Right hindlimb (tissue), 1 donor: ENCODE measurements at places on chromosomes 1 and 21.

GRCh38 chr1:68221001-68221979 lies 11.0 kb downstream of the WLS start:
- DNase-seq: no peak

DNA sequence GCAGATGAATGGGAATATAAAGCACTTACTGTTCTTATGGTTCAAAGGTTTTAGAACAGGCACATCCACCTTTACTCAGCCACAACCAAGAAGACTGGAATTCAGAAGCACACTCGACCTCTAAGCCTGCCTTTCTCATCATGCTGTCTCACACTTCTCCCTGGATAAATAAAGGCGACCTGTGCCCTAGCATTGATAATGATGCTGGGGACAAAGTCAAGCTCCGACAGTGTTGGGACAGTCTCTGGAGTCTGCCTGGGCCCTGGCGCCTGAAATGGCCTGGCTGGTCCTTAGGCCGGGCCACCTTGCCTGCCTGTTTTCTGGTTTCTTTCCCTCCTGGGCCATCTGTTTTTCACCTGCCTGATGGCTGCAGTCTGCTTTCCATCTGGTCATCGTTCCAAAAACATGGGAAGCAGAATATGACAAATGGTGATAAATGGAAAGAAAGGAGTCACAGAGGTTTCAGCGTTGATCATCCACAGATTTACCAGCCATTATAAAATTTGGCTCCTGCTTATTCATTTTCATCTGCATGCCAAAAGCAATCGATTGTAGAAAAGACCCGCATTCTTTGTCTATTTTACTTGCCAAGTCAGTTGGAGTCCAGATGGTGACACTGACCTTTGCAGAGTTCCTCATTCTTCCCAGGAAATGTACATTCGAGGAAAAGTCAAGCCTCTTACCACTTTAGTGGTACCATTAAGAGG lies 91.2 kb upstream of the KCNJ15 start:
- DNase-seq: peak; percentile 27

GRCh38 chr1:218553197-218553596 lies 208.1 kb downstream of the TGFB2 start:
- no peak for DNase-seq

- no peak for DNase-seq
Observed at GRCh38 chr1:219801156-219801820, 127.1 kb downstream of the SLC30A10 start.

DNA sequence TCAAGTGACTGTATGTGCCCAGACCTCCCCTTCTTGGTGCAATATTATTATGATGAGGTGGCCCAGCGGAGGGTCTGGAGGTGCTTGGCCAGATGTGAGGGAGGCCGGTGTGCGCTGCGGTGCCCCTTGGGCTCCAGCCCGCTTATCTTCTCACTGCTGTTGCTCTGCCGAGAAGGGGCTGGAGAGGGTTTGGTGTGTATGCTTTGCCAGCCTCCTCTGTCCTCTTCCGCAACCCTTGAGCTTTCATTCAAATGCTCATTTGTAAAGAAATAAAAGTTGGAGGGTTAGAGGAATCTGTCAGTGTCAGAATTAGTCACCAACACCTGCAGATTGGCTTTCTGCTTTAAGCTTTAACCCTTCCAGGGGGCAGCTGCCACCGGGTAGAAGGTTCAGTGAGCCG lies 19.7 kb downstream of the RNF220 start:
- no peak for DNase-seq

DNA sequence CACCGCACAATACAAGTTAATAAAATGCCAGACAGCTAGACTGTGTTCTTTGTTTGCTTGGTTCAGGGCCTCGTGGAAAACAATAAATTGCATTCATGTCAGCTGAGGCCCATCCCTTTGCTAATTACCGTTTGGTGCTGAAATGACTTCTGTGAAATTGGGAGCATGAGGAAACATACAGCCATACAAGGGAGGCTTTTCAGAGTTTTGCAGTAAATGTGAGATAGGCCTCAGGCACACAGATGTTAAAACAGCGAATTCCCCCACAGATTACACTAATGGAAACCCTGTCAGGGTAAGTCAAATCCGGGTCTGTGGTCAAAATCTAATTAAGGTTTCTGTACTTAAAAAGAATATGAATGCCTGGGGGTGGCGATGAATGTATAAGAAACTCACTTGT lies 173.5 kb upstream of the LMO4 start:
- no peak for DNase-seq

DNA sequence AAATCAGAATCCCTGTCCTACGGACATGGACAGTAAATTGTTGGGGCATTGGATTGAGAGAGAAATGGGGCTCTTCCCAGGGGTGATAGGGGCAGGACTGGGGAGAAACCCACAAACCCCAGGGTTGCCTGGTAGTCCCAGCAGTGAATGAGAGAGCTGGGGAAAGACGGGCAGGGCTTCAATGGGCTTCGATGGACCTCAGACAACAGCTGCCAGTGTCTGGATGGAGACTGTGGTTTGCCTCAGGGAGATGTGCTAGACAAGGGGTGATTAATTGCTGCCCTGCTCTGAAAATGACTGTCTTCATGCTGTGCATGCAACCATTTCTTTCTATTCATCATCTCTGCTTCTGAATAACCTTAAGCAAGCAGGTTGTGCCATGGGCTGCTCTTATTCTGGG lies 7.4 kb downstream of the GPR25 start:
- no peak for DNase-seq

DNA sequence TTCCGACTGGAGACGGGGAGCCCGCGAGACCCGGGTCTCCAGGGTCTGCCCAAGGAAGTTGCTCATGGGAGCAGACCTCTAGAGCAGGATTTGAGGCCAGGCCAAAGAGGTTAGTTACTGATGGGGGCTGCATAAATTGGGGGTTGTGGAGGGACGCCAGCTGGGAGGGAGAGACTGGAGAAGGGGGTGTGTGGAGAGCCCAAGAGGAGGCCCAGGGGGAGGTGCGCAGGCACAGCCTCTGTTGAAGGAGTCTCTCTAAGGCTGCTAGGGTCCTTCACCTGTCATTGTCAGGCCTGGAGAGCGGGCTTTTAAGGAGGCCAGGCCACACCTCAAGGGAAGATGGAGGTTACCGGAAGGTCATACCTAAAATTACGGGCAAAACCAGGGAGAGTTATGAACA lies 363 bp downstream of the PLA2G5 start:
- DNase-seq: no peak

GRCh38 chr1:151277249-151277648 lies 4.8 kb upstream of the ZNF687 start:
- DNase-seq: no peak

GRCh38 chr1:107776900-107777663 lies 187.9 kb downstream of the VAV3 start:
- no peak for DNase-seq

GRCh38 chr1:169894424-169895145 lies 889 bp upstream of the SCYL3 start:
- no peak for DNase-seq

DNA sequence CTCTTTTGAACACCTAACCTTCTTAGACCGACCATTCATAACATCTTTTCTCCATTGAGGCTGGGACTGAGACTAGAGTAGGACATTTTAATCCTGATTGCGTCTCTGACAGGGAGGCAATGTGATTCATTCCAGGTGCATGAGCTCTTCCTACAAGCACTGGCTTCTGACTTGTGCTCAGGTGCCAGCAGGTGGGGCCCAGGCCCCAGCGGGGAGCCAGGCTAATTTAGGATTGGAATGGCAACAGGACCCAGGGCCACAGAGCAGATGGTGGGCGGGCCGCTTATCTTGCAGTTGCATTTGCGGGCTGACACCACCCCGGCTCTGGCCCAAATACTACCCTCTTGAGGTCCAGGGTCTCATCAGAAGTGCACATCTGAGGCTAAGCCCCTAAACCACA lies 4.1 kb downstream of the GPA33 start:
- DNase-seq: no peak

DNA sequence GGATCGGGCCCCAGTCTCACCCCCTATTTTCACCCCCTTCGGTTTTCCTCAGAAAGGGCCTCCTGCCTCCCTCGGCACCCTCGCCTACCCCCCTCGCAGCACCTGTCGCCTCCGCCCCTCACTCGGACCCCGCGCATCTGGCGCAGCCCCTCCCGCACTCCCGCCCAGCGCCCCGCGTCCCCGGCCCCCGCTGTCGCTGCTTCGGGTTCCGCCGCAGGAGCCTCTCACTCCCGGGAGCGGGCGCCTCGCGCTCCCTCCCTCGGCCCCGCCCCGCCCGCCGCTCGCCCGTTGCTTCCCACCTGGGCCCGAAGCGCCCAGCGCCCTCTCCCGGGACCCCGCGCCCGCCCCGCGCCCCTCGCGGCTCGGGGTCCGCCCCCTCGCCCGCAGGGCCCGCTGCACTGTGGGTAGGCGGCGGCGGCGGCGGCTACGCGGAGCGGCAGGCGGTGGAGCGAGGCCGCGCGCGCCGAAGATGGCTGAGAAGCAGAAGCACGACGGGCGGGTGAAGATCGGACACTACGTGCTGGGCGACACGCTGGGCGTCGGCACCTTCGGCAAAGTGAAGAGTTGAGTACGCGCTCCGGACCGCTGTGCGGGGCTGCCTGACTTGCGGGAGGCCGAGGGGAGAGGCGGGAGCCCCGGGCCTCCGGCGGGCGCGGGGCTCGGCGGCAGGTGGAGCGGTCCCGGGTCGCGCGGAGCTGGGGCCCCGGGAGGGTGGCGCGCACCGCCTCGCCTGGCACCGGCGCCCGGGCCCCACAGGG lies at the start of gene PRKAA2:
Gene PRKAA2, plus strand, starts transcription at position 396 of the 758 bp plus-strand sequence. Its CDS starts 74 bp downstream, at position 470.
- peak; percentile 64 for DNase-seq

GRCh38 chr1:45573231-45573804 lies 10.5 kb upstream of the NASP start:
- DNase-seq: no peak

DNA sequence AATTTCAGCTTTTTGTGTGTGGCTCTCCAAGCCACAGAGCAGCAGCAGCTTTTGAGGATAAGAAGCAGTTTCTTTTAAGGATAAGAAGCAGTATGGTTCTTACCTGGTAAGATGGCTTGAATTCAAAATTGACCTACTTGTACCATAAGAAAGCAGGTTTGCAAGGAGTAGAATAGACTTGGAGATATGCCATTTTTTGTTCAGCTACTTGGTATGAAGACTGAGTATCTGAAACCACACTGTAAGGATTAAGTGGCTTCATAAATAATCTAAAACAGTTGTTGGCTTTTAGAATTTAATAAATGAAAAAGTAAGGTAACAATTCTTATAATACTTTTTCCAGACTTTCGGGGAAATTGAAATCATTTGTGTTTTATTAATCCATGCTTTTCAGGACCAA lies 74.2 kb downstream of the ATF6 start:
- DNase-seq: no peak

- DNase-seq: no peak
Observed at GRCh38 chr21:32094804-32095203, 184.0 kb downstream of the MIS18A start.

- no peak for DNase-seq
Observed at GRCh38 chr1:35768350-35769187, 1.2 kb downstream of the CLSPN start.

- no peak for DNase-seq
Observed at GRCh38 chr1:8674912-8675311, 142.5 kb downstream of the RERE start.

DNA sequence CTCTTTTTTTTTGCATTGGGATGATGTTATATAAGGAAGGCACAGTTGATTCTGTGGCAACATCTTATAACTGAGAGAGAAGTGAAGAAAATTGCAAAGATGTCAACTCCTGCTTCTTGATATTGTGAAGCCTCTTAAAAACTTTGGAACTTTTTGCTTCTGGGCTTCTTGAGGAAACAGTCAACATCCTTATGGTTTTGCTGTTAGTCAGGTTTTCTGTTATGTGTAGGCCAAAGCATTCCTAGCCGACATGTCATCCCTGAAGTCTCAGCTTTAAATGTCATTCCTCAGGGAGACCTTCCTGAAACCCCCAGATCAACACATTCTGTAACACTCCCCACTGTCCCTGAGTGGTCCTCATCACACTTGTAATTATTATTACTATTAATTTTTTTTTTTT lies 12.6 kb downstream of the FALEC start:
- DNase-seq: no peak

GRCh38 chr1:202958544-202959275 lies 598 bp upstream of the ADIPOR1 start:
- no peak for DNase-seq

GRCh38 chr1:90486996-90487395 lies 230.1 kb downstream of the BARHL2 start:
- DNase-seq: no peak

DNA sequence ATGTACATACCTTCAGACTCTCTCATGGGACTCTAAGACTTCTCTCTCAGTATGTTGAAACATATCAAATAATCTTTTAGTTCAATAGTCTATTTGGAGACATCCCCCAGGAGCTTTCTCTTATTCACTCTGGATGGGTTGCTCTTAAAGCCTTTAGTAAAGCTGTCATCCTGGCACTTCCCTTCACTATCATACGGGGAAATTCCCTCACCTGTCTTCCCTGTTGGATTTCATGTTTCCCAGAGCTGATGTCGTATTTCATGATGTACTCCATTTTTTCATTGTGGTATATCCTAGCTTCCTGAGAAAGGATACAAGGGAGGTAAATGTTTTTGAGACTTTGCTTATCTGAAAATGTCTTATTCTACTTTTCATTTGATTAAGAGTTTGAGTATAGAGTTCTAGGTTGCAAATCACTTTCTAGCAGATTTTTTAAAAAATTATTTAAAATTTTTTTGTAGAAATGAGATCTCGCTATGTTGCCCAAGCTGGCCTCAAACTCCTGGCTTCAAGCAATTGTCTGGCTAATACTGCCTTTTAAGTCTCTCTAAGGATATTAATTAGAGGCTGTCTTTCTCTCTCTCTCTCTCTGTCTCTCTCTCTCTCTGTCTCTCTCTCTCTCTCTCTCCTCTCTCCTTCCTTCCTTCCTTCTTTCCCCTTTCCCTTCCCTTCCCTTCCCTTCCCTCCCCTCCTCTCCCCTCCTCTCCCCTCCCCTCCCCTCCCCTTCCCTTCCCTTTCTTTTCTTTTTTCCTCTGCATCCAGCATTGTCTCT lies 17.0 kb upstream of the MACF1 start:
- DNase-seq: no peak

DNA sequence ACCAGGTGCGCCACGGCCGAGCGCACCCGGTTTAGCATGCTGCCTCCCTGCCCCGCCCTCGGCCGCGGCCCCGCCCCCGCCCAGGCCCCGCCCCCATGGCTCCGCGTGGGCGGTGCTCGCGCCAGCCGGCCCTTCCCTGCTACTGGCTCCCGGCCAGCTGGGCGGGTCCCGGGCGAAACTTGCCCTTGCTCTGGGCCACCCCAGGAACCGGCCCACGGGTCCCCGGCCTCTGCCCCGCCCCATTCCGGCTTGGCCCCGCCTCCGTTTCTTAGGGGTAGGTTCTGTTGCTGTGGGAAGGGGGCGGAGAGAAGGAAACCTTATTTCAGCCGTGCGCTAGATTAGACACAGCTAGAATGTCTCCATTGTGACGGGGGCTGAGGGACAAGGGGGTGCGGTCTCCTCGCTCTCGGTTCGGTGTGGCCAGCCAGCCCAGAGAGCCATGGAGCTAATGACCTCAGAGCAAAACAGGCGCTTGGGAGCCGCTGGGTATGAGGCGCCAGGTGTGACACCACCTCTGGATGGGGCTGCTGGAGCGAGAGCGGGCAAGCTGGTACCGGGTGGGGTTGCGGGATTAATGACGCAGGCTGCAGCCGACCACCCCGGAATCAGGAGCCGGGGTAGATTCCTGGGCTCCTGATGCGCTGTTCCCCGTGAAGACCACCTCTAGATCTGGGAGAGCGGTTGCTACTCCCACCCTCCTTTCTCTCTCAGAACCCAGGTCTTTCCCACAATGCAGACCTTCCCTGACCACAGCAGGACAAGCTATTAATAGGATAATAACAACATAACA lies at the start of gene PPM1J:
Gene PPM1J, minus strand, starts transcription at position 69 of the 790 bp plus-strand sequence. Its CDS starts 31 bp downstream, at position 38.
- peak; percentile 93 for DNase-seq
